ENCODE measurements at places on chromosomes 1 and 21.

DNA sequence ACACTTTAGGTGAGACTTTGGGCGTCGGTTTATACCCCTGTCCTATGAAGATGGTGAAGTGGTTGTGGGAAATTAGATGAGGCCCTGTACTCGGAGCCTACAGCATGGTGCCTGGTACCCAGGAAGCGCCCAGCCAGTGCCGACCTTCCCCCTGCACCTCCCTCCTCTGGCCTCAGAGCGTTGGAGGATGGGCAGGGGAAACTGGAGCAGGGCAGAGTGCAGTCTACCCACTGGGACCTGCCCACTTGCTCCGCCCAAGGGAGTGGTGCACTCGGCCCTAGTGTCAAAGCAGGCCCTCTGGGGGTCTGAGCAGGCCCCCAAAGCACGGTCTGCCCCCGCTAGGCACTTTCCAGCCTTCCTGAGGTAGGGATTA is 13.0 kb upstream of the TTC22 start:
- DNase-seq = no peak

- no peak for DNase-seq
Measured at GRCh38 chr1:169090900-169091311, 15.6 kb upstream of the ATP1B1 start.

GRCh38 chr1:233372218-233373120 is 44.9 kb downstream of the MAP3K21 start:
- no peak for DNase-seq

DNA sequence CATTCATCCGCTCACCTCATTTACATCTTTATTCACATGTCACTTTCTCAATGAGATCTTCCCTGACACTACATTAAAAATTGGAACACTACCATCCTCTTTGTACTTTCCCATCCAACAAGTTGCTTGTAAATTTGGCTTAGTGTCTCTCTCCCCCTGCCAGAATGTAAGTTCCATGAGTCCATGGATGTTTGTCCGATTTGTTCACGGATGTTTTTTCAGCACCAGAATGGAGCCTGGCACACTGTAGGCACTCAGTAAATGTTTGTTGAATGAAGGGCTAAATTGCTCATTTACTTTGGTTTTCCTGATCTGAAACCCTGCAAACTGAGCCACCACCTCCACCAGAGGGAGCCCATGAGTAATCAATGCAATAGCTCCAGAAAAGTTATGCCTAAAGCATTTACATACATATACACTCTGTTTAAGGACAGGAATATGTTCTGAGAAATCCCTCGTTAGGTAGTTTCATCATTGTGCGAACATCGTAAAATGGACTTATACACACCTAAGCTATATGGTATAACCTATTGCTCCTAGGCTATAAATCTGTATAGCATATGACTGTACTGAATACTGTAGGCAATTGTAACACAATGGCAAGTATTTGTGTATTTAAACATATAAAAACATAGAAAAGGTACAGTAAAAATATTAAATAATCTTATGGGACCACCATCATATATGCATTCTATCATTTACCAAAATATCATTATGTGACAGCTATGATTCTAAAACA is 2.8 kb upstream of the EYA3 start:
- DNase-seq = peak; percentile 86

GRCh38 chr1:2276803-2277580 is 48.9 kb downstream of the SKI start:
- DNase-seq = no peak

DNA sequence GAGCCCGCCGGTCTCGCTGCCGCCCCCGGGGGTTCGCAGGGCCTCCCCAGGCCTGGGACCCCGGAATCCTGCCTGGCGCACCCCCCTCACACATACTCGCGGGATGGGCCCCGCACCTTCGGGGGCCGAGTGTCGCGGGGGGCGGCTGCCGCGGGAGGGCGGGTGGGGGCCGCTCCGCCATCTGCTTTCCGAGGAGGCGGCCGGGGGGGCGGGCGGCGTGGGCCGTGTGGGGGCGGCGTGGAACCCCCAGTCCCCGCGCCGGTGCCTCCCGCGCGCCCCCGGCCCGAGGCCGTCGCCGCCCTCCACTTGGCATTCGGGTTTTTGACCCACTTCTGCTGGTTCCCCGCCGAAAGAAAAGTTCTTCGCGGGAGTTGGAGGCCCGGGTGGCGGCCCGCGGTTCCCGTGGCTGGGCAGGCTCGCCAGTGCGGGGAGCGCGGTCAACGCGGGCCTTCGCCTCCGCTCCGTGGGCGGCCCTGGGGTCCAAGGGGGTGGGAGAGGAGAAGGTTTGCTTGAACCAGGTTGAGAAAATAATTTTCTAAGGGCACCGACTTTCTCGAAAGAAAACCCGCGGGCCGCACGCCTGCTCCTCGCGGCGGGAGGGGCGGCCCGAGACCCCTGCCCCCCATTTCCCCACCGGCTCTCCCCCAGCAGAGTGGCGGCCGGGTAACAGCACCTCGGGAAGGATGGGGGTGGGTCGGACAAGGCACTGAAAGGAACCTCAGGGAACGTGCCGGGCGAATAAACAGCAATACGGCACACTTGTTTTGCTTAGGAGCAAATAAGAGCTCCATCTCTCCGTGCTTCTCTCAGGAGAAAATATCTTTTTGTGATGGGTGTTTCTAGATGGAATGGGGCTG is 1.6 kb downstream of the PHF13 start:
- no peak for DNase-seq

DNA sequence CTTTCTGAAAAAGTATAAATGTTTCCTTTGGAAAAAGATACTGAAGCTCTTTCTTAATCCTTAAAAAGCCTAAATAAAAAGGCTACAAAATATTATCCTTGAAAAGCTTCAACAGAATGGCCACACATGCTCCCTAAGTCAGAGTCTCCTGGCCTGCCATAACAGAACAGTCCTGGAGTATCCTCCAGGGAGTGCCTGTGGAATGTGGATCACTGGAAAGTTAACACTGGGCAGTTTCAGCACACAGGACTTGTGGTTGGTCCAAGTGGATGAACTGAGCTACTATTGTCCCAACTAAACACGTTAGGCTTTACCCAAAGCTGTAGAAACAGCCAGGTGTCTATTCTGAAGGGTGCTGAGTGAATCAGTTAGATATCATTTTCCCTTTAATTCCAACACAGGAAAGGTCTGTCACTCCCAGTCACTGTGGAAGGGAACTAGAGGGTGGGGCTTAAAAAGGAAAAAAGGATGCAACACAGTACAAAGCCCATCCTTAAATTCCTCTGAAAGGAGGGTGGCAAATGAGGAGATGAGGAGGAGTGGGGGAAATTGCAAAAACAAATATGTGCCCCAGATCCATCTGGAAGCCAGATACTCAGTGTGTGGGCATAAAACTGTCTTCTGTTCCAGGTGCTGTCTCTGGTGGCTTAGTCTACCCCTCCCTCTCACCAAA is 196.3 kb upstream of the SPAG17 start:
- no peak for DNase-seq

GRCh38 chr1:163202833-163203451 is at the start of gene RGS5:
Gene RGS5 (minus strand): TSS chr1:163202916. CDS start chr1:163202835, 81 bp downstream.
- DNase-seq = no peak

DNA sequence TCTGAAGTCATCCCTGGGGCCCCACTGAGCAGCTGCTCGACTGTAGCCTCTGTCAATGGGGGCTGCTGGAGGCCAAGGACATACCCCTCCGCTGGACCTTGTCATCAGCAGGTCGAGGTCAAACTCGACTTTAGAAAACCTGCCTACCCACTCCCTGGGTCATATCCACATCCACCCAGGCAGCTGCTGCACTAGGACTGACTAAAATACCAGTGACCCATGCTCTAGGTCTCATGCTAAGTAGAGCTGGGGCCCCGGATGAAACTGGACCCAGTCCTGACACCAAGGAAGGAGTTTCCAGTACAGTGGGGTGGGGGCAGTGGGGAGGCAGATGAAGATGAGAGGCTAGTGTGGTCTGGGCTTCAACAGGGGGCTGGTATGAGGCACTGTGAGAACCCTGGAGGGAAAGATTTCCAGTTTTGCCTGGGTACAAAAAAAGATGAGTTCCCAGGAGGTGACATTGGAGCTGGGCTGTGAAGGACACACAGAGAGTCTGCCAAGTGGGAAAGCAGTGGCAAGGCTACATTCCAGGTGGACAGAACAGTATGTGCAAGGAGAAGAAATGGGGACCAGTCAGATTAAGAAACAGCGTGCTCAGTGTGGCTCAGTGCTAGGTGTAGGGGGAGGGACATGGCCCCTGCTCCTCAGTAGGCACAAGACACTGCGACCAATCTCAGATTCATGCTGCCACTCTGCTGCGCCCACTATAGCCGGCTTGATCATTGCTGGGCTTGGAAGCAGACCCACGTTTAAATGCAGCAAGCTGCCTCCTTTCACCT is 12.4 kb downstream of the SLC2A1 start:
- DNase-seq = no peak

DNA sequence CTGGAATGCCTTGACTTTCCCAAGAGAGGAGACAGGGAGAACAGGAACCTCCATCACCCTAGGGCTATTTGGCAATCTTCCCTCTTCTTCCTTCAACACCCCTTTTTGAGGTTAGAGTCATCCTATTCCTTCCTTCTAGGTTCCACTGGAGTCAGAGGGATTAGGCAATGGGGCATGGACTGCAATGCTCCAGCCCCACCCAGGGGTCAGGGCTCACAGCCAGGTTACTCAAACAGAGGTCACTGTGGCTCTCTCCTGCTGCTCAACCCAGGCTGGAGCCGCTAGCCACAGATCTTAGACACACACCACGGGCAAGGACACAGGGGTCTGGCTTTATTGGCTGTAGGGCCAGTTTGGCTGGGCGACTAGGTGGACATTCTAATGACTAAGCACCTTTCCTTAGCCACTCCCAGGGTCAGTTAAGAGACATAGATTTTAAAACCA is 145.5 kb upstream of the NRIP1 start:
- no peak for DNase-seq

- no peak for DNase-seq
Measured at GRCh38 chr1:210200124-210200736, 32.4 kb upstream of the SERTAD4 start.

GRCh38 chr21:22710721-22711120 is 1712.5 kb downstream of the NCAM2 start:
- DNase-seq = no peak

- no peak for DNase-seq
Measured at GRCh38 chr1:7616076-7616832, 154.8 kb upstream of the VAMP3 start.

DNA sequence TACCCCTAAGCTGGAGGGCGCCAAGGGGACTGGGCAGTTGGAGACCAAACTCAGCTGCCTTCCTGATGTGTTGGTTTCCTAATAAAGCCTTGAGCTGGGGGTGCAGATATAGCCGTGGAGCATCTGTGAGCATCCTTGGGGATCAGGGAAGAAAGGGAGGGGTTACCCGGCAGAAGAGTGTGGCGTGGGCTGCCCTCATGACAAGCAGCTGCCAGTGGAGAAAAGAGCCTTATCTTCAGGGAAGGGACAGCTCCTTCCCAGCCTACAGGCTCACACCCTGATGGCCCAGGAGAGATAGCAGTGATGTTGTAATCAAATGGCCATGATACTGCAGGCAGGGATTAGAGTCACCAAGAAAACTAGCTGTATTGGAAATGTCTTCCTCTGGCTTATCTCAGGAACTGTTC is 10.8 kb upstream of the NFASC start:
- DNase-seq = no peak

DNA sequence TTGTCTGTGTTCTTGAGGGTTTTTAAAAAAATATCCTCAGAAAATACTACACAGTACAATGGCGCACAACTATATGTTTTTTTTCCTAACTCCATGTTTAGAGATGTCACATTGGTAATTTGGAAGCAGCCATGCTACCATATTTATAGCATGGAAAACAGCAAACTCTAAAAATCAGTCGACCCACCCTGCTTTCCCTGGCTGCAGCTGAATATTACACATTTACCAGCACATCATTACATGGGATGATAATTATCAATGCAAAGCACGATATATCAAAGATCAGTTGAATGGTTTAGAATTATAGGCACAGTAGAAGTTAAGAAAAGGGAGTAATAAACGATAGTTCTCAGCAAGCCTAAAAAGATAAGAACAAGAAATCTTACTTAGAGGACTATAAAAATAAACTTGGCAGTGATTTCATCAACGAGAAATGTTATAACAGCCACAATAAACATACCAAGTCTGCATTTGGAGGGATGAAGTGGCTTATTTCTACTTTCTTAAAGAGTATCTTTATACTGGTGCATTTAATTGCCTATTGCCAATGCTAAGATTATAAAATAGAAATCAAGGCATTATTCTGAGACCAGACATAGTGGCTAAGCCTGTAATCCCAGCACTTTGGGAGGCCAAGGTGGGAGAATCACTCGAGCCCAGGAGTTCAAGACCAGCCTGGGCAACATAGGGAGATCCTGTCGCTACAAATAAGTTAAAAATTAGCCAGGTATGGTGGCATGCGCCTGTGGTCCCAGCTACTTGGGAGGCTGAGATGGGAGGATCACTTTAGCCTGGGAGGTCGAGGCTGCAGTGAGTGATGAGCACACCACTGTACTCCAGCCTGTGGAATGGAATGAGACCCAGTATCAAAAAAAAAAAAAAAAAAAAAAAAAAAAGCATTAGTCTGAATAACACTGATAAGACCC is 43.4 kb downstream of the WDR64 start:
- no peak for DNase-seq

DNA sequence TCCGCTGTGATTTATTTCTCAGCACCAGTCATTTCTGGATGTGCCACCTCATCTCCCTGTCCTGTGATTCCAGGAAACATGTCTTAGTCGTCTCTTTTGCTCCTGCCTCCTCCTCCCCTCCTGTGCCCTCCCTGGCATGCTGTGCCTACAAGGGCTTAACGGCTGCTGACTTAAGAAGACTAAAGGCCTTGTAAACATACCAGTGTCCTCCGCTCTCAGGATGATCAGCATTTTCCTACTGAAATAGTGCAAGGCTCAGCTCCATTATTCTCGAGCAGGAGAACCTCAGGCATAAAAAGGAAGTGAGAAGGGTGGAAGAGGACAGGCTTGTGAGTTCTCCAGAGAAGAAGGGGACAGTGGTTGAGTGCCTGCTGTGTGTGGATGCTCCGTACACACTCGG is 61.6 kb upstream of the RUNX3 start:
- DNase-seq = no peak

DNA sequence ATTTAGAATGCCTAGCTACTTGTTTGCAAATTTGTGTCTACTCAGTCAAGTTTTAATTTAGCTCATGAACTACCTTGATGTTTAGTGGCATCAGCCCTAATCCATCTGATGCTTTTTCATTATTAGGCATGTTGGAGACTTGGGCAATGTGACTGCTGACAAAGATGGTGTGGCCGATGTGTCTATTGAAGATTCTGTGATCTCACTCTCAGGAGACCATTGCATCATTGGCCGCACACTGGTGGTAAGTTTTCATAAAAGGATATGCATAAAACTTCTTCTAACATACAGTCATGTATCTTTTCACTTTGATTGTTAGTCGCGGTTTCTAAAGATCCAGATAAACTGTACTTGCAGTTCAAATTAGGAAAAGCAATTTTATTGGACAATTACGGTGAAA is 7.6 kb downstream of the SOD1 start:
- DNase-seq = no peak

DNA sequence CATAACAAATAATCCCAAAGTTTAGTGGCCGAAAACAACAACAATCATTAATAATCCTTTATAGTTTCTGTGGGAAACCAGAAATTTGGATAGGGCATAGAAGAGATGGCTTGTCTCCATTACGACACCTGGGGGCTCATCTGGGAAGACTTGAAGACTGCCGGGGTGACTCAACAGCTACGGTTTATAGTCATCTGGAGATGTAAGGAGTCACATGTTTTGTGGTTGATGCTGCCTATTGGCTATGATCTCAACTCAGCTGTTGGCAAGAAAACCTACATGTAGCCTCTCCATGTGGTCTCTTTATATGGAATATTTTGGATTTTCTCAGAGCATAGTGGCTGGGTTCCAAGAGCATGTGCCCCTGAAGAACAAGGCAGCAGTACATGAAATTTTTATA is 29.3 kb upstream of the TSPAN2 start:
- DNase-seq = no peak
